ENCODE measurements at places on chromosomes 6 and 20.

- no peak for DNase-seq
Measured at GRCh38 chr20:47857569-47858464, 72.5 kb upstream of the SULF2 start.

DNA sequence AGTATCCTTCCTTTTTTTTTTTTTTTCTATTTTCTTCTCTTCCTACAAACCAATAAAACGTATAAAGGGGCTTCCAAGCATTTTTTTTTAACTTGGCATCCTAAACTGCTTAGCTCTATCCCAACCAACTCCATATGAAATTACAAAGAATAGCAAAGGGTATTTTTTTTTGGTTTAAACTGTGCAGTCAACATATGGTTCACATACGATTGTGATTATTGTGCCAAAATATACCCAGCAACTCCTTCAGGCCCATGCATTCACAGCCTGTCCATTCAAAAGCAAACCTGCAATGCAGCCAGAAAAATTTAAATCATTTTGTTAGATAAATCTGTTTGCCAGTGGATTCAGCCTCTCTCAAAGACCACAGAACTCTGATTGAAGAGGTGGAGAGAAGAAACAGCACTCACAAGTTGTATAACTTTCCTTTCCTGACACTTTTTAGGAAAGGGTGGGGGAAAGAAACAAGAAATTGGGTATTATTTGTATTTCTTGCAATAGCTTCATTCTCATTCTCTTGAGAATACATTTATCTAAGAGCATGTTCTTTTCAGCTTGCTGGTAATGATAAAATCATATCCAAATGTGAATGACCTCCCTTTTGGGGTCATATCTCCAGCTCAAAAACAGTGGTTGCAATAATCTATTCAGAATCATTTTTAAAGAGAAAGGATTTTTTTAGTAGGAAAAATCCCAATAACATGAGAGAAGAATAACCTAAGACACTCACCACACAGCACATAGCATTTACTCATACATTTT is 701.3 kb upstream of the CHD6 start:
- no peak for DNase-seq

DNA sequence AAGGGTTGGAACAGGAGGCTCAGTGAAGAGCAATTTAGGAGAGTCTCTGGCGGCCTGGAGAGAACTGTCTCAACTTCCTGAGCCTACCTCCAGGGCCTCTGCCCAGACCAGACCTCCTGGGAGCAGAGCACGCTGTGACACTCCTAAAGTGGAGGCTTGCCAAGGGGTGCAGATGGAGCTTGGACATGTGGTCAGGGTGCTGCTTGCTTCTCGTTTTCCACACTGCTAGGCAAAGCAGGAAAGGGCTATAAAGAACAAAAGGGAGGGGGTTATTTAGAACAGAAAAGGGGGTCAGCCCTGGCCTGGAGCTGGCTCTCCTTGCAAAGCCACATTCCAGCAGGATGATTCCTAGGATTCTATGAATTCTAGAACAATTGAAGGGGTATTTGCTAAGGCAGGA is 145.7 kb upstream of the GGTLC1 start:
- DNase-seq = no peak

DNA sequence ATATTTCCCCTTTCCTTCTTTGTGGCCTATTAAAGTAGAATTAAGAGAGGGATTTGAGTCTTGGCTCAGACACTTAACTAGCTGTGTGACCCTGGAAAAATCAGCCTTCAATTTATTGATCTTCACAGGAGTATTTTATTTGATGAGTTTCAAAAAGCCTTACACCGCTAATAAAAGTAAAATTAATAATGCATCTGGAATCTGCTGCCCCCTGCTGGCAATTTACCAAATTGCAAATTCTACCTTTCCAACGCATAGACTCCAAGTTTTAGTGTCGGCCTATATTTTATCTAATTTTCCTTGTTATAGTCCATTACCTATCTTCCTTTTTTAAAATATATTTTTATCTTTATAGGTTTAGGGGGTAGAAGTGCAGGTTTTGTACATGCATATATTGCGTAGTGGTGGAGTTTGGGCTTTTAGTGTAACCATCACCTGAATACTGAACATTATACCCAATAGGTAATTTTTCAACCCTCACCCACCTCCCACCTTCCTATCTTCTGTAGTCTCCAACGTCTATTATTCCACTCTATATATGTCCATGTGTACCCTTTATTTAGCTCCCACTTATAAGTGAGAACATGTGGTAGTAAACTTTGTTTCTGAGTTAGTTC is 46.3 kb downstream of the GOPC start:
- peak; percentile 56 for DNase-seq

- DNase-seq = no peak
Measured at GRCh38 chr20:36010825-36011224, 42.4 kb downstream of the CNBD2 start.

- DNase-seq = no peak
Measured at GRCh38 chr6:46909371-46909770, 12.4 kb downstream of the ADGRF5 start.

DNA sequence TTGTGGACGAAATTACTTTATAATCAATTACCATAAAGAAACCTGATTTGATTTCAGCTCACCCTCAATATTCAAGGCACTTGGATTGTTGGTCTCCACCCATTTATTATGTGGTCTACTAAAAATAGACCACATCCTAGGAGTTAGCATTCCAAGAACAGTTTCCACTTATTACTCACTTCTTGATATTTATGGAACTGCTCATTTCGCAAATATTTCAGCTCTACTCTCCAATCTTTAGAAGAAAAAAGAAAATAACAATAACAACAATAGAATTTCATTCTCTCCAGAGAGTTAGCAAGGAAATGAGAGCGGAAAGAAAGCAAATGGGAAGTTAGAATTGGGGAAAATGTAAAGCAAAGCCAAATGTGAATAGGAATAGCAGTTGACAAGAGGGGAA is 26.2 kb upstream of the HDAC2 start:
- DNase-seq = no peak
